ENCODE measurements at places on chromosomes 3 and 15.
A peak's percentile ranks its signal among the peaks of the same experiment; 100 is the strongest.

GRCh38 chr15:25682340-25682739, 180.8 kb downstream of the ATP10A start:
- no peak for DNase-seq

DNA sequence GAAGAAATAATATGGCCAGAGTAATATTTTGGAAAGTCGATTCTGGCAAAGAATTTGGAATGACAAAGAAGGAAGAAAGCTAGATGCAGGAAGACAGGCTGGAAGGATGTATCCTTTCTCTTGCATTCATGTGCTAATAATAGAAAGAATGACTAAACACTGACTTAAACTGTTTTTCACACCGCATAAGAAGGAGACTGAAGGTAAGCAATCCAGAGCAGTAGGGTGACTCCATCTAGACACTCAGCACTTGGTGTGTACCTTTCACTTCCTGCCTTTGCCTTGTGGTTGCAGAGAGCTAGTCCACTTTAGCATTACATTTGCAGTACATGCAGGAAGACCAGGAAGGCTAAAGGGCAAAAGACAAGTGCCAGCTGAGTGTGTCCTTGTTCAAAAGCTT, 234.6 kb downstream of the RBMS3 start:
- no peak for DNase-seq

GRCh38 chr3:45571969-45572368, 22.6 kb upstream of the LIMD1 start:
- no peak for DNase-seq

GRCh38 chr3:139574026-139574947, 34.7 kb upstream of the RBP1 start:
- DNase-seq = peak; percentile 29

GRCh38 chr15:58865425-58865880, 68.0 kb downstream of the SLTM start:
- peak; percentile 52 for DNase-seq

DNA sequence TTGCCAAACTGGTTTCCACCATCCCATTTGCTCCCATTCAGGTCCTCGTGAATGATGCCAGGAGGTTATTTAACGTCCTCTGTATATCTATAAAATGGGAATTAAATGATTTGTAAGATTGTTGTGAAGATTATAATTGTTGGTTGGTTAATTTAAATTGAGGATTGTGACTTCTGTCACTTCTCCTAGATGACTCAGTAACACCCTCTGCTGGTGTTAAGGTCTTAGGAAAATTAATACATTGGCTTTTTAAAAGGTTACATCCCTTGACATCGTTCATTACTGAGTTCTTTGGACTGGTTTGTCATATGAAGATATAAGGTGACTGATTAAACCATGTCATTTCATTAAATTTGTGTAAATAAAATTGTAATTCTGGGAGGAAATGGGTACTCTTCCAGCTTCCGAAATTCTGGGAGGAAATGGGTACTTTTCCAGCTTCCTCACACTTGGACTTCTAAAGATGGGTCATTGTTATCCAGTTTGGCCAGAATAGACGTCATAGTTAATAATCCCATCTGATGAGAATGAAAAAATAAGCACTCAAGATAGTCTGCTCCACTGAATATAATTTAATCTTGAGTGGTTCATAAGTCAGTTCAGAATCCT, 33.3 kb upstream of the PAQR5 start:
- DNase-seq = peak; percentile 80

DNA sequence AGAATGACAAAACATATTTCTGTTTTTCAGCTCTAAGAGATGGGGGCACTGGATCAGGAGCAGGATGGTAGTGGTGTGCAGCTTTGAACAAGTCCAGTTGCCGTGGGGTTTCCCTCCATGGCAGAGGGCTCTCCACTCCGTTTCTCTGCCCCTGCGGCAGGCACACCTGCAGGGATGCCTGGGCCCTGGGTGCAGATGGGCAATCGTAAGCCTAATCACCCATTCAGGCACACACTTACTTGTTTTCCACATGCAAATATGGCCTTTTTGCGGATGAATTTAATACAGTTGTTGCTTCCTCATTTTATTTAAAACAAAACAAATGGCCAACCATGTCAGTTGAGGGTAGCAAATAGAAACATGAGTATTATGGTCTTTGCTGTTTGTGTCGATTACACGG, 85.1 kb downstream of the LPP start:
- DNase-seq = no peak

DNA sequence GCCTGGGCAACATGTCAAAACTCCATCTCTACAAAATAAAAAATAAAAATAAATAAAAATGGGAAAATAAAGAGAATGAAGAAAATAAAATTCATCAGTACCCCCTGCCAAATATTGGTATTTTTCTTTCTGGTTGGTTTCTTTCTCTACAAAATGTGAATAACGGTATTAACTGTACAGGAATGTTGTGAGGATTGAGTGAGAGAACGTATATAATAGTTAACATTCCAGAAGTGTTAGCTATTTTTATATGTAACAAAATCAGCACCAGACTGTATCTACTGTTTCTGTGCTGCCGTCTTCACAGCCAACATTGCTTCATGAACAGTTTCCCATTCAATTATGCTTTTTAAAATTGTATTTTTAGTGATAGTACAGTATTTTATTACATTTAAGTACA, 25.5 kb upstream of the RNU6-1 start:
- no peak for DNase-seq

DNA sequence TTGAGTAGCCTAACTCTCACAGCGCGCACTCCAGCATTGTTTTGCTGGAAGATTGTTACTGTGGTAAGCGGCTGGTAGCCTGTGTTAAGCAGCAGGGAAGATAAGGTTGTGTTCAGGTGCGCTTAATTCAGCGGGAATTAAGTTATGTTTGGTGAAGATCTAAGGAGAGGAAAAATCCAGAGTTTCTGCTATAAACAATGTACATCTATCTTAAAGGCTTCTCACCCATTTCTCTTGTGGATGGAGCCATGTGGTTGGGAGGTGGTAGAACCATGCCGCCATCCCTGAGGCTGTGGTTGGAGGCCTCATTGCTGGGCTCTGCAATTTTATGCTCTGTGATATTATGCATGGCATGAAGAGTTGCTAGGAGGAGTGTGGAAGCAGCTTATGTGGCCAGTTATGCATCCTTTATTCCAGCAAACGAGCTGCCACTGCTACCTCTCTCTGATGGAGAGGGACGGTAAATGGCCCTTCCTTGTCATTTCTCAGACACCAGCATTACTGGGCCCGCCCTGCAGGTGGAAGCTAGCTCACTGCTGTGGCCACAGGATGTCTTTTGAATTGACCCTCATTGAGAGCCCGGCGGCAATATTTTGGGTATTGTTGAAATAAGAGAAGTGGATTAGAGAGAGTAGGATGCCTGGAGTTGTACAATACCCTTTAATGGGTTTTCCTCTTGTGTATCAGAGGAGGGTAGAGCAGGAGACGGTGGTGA, 1.3 kb downstream of the MINAR1 start:
- peak; percentile 80 for DNase-seq

GRCh38 chr3:16514021-16514700, 662 bp upstream of the RFTN1 start:
- no peak for DNase-seq

GRCh38 chr15:51121118-51121517, 26.4 kb upstream of the TNFAIP8L3 start:
- DNase-seq = no peak

DNA sequence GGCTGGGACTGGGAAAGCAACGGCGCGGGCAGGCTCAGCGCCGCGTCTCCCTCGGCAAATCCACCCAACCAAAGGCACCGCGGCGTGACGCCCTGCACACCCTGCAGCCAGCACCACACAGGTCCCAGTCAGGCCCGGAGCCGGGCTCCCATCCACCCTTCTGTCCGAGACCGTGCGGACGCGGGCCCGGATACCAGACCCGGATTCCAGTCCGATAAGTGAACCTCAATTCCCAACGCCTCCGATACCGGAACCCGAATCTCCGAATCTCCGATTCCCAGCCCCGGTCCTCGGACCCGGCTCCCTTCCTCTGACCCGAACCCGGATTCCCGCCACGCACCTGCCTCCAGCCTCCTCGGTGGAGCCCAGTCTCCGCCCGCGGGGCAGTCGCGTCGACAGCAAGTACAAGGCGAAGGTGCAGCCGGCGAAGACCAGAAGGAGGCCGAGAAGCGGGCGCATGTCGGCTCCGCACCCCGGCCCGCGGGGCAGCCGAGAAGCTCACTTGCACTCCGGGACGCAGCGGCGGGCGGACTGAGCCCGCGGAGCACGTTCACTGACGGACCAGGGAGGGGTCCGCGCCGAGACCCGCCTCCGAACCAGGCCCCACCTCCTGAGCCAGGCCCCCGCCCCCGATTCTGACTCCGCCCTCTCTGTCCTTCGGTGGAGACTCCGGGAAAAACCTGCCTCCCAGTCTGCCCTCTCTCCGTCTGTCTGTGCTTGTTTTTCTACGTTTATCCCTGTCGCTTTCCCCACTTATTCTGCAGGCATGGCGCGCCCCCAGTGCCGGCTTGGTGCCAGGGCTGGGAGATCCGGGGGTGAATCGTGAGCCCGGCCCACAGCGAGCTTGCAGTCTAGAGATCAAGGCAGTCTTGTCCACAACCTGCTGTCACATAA, at the start of gene TMEM41A:
Gene TMEM41A, minus strand, starts transcription at position 533 of the 894 bp plus-strand sequence. Its CDS starts 74 bp downstream, at position 459.
- DNase-seq = peak; percentile 89

DNA sequence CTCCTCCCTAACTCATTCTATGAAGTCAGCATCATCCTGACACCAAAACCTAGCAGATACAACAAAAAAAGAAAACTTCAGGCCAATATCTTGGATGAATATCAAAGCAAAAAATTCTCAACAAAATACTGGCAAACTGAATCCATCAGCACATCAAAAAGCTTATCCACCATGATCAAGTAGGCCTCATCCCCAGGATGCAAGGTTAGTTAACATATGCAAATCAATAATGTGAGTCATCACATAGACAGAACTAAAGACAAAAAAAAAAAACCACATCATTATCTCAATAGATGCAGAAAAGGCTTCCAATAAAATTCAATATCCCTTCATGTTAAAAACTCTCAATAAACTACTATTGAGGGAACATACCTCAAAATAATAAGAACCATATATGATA, 306.8 kb upstream of the TMC3 start:
- DNase-seq = no peak

- DNase-seq = no peak
These were observed 12.8 kb downstream of the GALNT15 start for GRCh38 chr3:16187213-16187790.

GRCh38 chr15:36896949-36897348, 203.4 kb downstream of the MEIS2 start:
- DNase-seq = no peak

DNA sequence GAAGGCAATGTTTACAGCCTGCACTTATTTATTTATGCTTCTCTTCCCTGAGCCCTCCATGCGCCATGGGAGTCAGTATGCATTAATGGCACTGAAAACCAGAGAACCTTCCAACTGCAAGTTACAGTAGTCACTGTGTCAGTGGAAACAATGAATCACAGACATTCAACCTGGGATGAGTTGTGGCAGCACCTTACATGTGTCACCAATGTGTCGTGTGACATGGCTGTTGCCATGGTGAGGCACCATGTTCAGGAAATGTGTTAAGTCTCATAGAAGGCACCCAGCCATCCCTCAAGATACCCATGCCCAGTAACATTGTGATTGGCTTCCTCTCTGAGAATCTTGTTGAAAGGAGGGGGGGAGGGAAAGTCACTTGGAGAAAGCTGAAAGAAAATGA, 105.0 kb downstream of the FOXP1 start:
- no peak for DNase-seq

GRCh38 chr3:152839511-152839910, 4.6 kb downstream of the P2RY1 start:
- no peak for DNase-seq

GRCh38 chr3:156150434-156151066, 30.2 kb downstream of the KCNAB1 start:
- peak; percentile 85 for DNase-seq

- no peak for DNase-seq
These were observed 12.2 kb downstream of the ERICH6 start for GRCh38 chr3:150691414-150692040.

- DNase-seq = no peak
These were observed 12.9 kb upstream of the PSMA4 start for GRCh38 chr15:78527325-78527724.
